ENCODE measurements at places on chromosomes 2 and 18. TPM values are rescaled to one million over a fixed set of nuclear protein-coding genes. Genes with fewer than 3 reads are reported as not detected.

Gene MOB1A
- 62.1 TPM for total RNA-seq

Gene ASXL3
- 6.5 TPM for total RNA-seq

Gene FAM237A
- total RNA-seq: not detected

Gene SLC8A1
- total RNA-seq: 9.2 TPM

DNA sequence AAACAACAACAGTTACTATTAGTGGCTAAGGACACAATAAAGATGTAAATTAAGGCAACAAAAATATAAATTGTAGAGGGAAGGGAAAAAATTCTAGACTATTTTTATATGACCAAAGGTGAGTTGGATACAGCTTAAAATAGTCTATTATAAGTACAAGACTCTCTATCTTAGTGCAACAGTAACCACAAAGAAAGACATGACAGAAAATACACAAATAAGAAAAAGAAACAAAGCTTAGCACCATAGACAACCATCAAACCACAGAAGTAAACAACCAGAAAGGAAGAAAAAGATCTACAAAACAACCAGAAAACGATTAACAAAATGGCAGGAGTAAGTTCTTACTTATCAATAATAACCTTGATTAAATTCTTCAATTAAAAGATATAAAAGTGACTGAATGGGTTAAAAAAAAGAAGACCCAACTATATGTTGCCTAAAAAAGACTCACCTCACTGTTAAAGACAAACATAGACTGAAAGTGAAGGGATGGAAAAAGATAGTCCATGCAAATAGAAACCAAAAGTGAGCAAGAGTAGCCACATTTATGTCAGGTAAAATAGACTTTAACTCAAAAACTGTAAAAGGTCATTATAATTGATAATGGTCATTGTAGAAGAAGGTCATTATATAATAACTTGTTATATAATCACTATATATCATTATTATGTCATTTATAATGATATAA, 62.5 kb downstream of the USP40 start:
- no peak overlapping the region for H3K27ac ChIP-seq
- no peak overlapping the region for H3K4me3 ChIP-seq
- no peaks in the 10 kb centered on the region for H3K27me3 ChIP-seq

DNA sequence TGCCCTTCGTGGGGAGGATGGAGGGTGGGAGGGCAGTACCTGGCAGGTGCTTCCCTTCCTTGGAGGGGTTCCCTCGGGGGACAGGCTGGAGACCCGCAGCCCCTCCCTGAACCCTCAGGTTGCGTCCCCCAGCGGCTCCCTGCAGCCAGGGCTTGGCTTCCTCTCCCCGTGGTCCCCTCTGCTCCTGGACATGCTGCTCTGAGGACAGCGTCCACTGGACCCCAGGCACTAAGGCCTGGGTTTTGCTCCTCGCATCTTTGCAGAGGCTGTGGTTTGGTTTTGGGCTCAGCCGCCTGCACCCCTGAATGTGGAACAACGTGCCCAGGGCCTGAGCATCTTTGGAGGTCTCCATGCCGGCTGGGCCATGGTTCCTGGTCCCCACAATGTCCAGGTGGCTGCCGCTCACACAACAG, 133.5 kb downstream of the PTGR3 start:
- H3K27ac ChIP-seq: no peak overlapping the region
- H3K4me1 ChIP-seq: no peaks in the 10 kb centered on the region
- no peaks in the 10 kb centered on the region for H3K36me3 ChIP-seq
- DNase-seq: no peak
- no peak overlapping the region for H3K4me3 ChIP-seq

GRCh38 chr2:9212661-9213411, 6.2 kb downstream of the ASAP2 start:
- H3K36me3 ChIP-seq: no peaks in the 10 kb centered on the region
- no peak overlapping the region for H3K4me3 ChIP-seq
- no peak overlapping the region for H3K27ac ChIP-seq

GRCh38 chr18:45879681-45880655, 54.5 kb downstream of the SIGLEC15 start:
- peaks cover 4% of the 10 kb centered on the region for H3K36me3 ChIP-seq
- H3K4me1 ChIP-seq: no peaks in the 10 kb centered on the region
- DNase-seq: peak; percentile 46
- H3K27ac ChIP-seq: no peak overlapping the region

GRCh38 chr2:241340631-241341163, 15.4 kb upstream of the FARP2 start:
- no peak overlapping the region for H3K4me3 ChIP-seq
- H3K27ac ChIP-seq: peak overlapping the region; percentile 43
- no peak for DNase-seq
- peaks cover 21% of the 10 kb centered on the region for H3K36me3 ChIP-seq
- H3K4me1 ChIP-seq: peaks cover 20% of the 10 kb centered on the region

- H3K27me3 ChIP-seq: no peaks in the 10 kb centered on the region
- no peak overlapping the region for H3K4me3 ChIP-seq
- no peak for DNase-seq
Observed at GRCh38 chr2:55159037-55159651, 72.9 kb downstream of the CLHC1 start.

DNA sequence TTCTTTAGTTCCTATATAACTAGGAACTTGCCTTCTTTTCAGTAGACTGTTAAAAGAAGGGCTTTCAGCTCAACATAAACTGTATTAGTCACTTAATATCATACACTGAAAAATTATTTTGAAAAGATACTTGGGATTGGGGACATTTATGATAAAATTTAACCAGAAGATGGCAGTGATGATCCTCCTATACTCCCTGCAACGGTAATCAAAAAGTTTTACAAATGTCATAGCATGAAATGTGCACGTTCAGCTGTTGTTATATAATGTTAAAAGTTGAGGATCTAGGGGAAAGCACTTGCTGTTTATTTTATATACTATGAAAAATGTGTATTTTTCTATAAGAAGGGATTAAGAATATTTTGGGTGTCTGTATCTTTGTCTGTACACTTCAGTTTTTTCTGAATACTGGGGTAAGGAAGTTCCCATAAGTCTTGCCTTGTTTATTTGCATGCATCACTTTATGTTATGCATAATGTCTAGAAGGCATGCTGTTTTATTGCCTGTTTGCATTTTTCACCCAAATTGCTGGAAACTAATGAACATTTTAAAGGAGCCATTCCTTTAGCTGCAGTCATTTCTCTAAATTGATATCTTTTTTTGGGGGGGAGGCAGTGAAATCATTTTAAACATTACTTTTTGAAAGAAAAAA, 19.0 kb downstream of the DYNC1I2 start:
- H3K27me3 ChIP-seq: no peaks in the 10 kb centered on the region
- no peak overlapping the region for H3K27ac ChIP-seq
- H3K36me3 ChIP-seq: no peaks in the 10 kb centered on the region
- H3K4me1 ChIP-seq: no peaks in the 10 kb centered on the region

- no peaks in the 10 kb centered on the region for H3K27me3 ChIP-seq
- H3K27ac ChIP-seq: no peak overlapping the region
- peaks cover 70% of the 10 kb centered on the region for H3K36me3 ChIP-seq
- no peaks in the 10 kb centered on the region for H3K4me1 ChIP-seq
Observed at GRCh38 chr2:27378096-27378808, 2.3 kb downstream of the ZNF513 start.

DNA sequence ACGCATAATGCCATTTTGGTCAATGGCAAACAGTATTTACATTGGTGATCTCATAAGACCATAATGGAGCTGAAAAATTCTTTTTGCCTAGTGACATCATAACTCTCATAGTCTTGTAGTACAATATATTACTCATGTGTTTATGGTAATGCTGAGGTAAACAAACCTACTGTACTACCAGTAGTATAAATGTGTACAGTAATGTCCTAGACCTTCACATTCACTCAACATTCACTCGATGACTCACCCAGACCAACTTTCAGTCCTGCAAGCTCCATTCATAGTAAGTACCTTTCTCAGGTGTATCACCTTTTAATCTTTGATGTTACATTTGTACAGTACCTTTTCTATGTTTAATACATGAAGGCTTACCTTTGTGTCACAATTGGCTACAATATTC, 558.2 kb upstream of the PIK3C3 start:
- no peaks in the 10 kb centered on the region for H3K4me1 ChIP-seq
- DNase-seq: no peak
- no peak overlapping the region for H3K27ac ChIP-seq
- H3K36me3 ChIP-seq: no peaks in the 10 kb centered on the region
- no peak overlapping the region for H3K4me3 ChIP-seq
- H3K27me3 ChIP-seq: no peaks in the 10 kb centered on the region

GRCh38 chr2:118061135-118061955, 26.9 kb upstream of the INSIG2 start:
- H3K36me3 ChIP-seq: no peaks in the 10 kb centered on the region
- H3K4me3 ChIP-seq: no peak overlapping the region

DNA sequence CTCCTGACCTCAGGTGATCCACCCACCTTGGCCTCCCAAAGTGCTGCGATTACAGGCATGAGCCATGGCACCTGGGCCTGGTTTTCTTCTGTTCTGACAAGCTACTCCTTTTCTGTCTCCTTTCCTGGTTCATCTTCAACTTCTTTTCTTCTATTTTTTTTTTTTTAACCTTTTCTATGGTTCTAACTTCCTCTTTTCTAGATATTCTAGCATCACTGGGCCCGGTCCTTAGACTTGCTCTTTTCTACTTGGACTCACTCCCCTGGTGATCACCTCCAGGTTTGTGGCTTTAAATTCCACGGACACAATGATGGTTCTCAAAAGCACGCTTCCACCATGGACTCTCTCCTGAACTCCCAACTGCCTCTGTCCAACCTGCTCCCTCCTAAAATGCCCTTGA, 2.0 kb downstream of the EIF2AK2 start:
- H3K27ac ChIP-seq: no peak overlapping the region
- H3K27me3 ChIP-seq: no peaks in the 10 kb centered on the region
- no peak for DNase-seq
- no peaks in the 10 kb centered on the region for H3K36me3 ChIP-seq

GRCh38 chr2:27955384-27956161, 65.0 kb downstream of the BABAM2 start:
- H3K4me1 ChIP-seq: peaks cover 41% of the 10 kb centered on the region
- no peaks in the 10 kb centered on the region for H3K36me3 ChIP-seq
- no peak for DNase-seq
- no peak overlapping the region for H3K4me3 ChIP-seq
- H3K27ac ChIP-seq: no peak overlapping the region
- H3K27me3 ChIP-seq: no peaks in the 10 kb centered on the region

DNA sequence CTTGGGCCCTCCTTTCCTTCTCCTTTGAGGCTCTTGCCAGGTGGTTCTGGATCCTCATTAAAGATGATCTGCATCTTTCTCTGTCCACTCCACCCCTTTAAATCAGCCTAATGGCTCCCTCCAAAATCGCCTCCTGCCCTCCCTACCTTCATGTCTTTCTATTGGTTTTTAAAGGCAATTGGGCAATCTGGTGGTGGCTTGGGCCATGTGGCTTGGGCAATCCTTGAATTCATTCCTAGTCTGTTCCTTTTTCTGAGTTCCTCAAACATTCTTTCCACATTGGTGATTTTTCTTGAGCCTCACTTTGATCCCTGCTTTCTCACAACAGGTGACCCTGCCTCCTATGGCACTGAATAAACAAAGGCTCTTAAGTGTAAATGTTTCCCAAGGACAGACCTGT, 266.2 kb upstream of the REV1 start:
- no peaks in the 10 kb centered on the region for H3K36me3 ChIP-seq
- no peak overlapping the region for H3K4me3 ChIP-seq
- H3K27me3 ChIP-seq: no peaks in the 10 kb centered on the region
- H3K27ac ChIP-seq: no peak overlapping the region

DNA sequence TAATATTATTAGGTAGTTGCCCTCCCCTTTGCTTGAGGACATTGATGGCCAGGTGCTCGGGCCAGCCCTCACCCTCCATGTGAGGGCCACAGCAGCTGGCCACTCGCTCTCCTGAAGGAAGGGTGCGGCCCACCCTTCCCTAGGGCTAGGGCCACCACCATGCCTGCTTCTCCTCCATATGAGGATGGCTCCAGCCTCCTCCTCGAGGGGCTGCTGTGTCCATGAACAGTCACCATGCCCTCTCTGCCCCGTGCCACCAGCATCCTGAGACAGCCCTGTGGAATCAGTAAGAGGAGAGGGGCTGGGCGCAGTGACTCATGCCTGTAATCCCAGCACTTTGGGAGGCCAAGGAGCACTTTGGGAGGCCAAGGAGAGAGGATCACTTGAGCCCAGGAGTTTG, 2.4 kb downstream of the GPR17 start:
- DNase-seq: no peak
- H3K4me1 ChIP-seq: peaks cover 47% of the 10 kb centered on the region

- no peaks in the 10 kb centered on the region for H3K27me3 ChIP-seq
- H3K27ac ChIP-seq: no peak overlapping the region
- DNase-seq: no peak
- no peak overlapping the region for H3K4me3 ChIP-seq
- no peaks in the 10 kb centered on the region for H3K4me1 ChIP-seq
Observed at GRCh38 chr2:57987835-57988573, 58.6 kb upstream of the VRK2 start.

DNA sequence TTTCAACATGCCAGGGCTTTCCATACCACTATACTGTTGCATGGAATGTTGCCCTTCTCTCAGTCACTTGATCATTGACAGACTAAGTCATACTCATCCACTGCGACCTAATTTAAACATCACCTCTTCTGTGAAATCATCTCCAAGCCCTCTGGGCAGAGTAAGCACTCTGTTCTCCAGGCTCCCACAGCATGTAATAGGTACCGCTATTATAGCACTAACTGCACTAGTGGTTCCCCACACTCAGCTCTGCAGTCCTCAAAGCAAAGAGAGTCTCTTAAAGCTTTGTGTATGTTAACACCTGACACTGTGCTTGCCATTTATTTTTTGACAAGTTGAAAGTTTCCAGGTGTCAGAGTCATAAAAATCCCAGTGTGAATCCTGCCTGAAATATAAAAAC, 947.2 kb downstream of the ERBB4 start:
- DNase-seq: no peak
- no peaks in the 10 kb centered on the region for H3K4me1 ChIP-seq
- no peaks in the 10 kb centered on the region for H3K36me3 ChIP-seq
- H3K4me3 ChIP-seq: no peak overlapping the region
- no peaks in the 10 kb centered on the region for H3K27me3 ChIP-seq

DNA sequence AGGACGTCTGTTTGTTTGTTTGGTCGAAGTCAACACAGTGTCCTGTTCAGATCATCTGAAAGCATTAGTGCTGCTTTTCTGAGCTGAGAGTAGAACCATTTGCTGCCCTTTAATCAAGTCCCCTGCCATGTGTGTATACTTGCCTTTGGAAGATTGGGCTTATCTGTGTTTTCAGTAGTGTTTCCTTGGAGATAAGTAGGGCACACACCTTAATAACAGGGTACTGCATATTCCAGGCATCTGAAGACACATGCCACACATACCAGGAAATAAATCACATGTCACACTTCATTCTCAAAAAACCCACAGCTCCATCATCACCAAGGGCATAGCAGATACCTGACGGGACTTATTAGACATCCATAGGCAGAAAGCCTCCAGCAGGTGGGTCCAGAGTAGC, 157.4 kb downstream of the SOX11 start:
- H3K4me1 ChIP-seq: no peaks in the 10 kb centered on the region
- H3K36me3 ChIP-seq: no peaks in the 10 kb centered on the region
- no peak overlapping the region for H3K27ac ChIP-seq
- no peak for DNase-seq

DNA sequence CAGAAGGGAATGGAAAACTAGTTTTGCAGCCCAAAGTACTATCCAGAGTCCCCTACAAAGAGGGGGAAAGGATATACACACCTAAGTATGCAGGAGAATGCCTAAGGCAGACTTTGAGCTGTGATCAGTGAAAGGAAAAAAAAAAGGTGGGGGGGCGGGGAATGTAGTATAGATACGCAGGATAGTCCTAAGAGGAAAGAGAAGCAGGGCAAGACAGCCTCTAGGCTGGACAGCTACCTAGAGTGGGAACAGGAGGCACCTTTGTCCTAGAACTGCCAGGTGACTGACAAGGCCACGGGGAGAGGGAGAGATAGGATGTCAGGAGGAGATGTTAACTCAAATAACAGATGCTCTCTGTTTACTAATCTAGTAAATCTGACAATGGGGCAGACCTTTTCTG, 6.0 kb downstream of the REEP1 start:
- H3K4me1 ChIP-seq: peaks cover 5% of the 10 kb centered on the region
- no peaks in the 10 kb centered on the region for H3K36me3 ChIP-seq
- H3K27ac ChIP-seq: no peak overlapping the region
- H3K27me3 ChIP-seq: no peaks in the 10 kb centered on the region
- no peak overlapping the region for H3K4me3 ChIP-seq
- no peak for DNase-seq
